Nephron progenitor cell (in vitro differentiated cells): ENCODE measurements at places on chromosomes 3 and 15.

DNA sequence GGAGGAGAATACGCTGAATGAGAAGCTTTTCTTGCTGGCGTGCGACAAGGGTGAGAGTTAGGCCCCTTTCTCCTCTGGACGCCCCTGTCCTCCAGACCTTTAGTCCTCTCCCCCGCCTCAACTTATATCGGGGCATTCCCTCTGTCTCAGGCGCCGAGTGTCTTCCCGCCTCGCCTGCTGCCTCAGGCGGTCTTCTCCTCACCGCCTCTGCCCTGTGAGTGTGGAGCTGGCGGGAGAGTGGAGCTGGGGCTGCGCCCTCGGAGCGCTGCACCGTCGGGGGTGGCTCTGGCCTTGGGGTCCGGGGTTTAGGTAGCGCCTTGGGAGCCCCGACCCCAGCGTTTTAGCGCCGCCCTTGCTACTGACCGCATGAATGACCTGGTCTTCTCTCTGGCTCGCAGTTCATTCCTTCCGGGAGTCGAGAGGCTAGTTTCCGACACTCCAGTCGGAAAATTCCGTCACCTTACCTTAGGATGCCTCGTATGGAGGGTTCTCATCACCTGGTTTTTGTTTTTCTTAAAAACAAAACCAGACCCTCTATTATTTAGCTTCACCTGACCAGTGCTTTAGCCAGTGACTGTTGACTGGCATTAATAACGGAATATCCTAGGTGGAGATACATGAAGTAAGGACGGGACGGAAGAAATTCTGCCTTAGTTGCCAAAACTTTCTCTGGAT is 985 bp downstream of the TRPC1 start:
- DNase-seq, result peak; percentile 66

DNA sequence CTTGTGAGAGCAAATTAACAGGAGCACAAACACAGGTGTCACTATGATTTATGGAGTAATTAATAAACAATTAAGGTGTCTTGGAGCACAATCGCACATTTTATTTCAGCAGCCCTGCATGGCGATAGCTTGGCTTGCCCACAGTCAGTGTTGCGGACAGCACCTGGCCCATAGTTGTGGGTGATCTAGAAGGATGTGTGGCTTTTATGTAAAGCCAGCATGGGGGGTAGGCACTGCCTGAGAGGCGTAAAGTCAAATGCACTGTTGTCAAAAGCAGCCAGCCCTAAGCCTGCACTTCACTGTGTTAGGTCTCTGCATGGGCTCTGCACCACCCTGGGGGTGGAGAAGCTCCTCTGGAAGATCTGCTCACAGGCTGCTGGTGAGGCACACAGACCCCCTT is 177.4 kb upstream of the PPP2R3A start:
- DNase-seq, result no peak

- DNase-seq, result no peak
These were observed 1.6 kb downstream of the MPI start for GRCh38 chr15:74891469-74891868.

GRCh38 chr15:71397377-71397776 is 282.1 kb downstream of the THSD4 start:
- DNase-seq, result no peak

DNA sequence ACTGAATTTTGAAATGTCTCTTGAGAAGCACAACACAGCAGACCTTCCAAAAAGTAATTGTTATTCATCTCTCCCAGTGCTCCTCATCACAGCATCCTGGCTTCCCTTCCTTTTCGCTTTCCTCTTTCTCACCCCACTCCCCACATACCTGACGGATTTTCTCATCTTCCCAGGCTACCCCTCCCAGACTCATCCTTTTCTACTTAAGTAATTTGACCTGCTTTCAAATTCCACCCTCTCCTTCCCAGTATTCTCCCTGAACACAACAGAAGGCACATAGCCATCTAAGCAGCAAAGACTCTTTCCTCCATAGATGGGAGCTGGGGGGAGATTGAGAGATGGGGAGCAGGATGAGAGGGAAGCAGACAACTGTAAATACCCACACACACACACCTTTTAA is 187.1 kb upstream of the STT3B start:
- no peak for DNase-seq

DNA sequence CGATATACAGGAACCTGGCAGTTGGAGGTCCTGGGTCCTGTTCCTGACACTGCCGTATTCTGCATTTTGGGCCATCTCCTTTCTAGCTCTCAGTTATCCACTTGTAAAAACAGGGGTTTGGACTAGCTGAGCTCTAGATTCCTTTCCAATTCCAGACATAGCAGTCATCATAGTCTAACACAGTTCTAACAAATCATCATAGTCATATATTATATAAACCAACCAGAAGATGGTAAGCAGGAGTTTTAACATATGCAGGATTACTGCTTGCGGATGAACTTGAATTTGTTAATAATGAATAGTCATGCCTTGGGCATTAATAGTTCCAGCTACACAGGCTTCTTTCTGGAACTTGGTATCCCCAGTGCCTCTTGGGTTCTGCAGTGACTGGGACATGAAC is 26.6 kb downstream of the MASP1 start:
- DNase-seq, result no peak

DNA sequence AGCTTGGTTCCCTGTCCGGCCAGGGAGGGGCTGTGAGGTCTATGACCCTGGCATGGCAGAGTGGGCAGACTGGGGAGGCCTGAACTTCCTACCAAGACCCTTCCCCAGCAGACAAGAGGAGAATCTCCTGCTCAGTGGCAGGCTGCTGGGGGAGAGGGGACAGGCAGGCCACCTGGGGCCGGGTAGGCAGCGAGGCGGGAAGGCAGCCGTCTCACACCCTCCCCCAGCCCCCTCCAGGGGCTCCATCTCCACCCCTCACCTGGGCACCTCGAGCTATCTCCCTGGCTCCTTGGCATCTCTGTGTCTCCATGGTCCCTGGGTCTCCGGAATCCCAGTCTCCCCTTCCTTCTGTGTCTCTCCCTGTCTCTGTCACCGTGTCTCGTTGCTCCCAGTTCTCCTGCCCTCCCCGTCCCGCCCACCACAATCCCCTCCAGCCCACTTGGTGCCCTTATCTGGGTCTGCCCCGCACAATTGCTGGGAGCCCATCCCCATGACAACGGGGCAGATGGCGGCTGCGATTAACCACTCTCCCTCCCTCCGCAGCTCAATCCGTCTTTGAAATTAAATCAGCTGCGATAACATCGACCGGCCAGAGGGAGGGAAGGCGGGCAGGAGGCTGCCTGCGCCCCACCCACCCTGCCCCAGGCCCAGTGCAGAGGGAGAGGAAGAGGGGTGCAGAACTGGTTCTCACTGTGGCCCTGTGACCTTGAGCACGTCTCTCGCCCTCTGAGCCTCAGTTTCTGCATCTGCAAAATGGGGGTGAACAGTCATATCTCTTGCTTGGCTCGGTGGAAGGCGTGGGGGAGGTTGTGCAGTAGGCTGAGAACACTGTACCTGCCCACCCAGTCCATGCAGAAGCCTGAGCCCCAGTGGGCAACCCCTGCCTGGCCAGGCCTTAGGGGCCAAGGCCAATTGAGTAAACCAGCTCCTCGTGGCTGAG is 9.6 kb downstream of the DNAJB8 start:
- no peak for DNase-seq

- DNase-seq, result no peak
These were observed 38.8 kb upstream of the SMAD3 start for GRCh38 chr15:67026610-67026967.

- no peak for DNase-seq
These were observed 97.1 kb upstream of the ATP10A start for GRCh38 chr15:25960273-25960672.

DNA sequence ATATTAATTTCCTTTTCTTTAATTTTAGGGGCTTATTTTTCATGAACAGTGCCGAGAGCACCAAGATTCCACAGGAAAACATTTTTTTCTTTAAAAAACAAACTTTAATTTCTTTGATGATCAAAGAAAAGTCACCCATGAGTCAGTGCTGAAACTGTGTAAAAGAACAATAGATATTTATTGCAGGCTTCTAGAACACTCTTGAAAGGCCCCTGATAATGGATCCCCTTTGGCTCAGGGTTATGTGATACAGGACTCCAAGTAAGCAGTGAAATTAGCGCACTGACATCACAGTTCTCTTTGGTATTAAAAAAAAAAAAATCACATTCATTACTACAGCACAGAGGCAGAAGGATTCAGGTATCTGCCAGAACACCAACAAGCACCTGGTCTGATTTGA is 66.1 kb upstream of the MYZAP start:
- no peak for DNase-seq

DNA sequence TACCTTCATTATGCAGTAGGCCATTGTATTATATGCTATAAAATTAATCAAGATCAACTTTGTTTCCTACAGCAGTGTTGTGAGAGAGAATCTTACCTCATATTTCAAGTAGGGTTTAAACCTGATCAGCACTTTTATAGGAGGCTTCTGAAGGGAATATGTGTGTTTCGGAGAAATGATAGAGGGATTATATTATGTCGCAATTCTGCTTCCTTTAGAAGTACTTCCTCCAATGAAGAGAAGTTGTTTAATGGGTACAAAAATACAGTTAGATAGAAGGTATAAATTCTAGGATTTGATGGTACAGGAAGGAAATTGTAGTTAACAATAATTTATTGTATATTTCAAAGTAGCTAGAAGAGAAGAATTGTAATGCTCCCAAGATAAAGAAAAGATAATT is 54.9 kb downstream of the NSUN3 start:
- DNase-seq, result no peak

DNA sequence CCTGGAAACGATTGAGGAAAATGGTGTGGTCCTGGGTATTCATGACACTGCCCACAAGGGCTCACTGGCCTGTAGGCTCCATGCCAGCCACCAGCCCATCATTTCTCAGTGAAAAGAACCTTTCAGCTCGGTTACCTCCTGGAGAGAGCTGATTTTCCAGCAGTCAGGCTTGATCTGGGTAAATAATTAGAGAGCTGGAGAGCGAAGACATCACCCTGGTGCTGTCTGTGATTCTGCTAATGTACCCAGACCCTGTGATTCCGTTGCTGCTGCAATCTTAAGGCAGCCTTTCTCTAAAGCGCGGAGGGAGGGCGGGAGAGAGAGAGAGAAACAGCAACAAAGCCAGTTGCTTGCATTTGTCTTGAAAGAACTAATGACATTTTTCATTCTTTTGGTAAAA is 221.9 kb upstream of the TOPAZ1 start:
- DNase-seq, result no peak

GRCh38 chr3:89682556-89682955 is 575.1 kb downstream of the EPHA3 start:
- no peak for DNase-seq

GRCh38 chr3:16176391-16177030 is 2.0 kb downstream of the GALNT15 start:
- no peak for DNase-seq
